ENCODE measurements at places on chromosomes 12 and 14.

DNA sequence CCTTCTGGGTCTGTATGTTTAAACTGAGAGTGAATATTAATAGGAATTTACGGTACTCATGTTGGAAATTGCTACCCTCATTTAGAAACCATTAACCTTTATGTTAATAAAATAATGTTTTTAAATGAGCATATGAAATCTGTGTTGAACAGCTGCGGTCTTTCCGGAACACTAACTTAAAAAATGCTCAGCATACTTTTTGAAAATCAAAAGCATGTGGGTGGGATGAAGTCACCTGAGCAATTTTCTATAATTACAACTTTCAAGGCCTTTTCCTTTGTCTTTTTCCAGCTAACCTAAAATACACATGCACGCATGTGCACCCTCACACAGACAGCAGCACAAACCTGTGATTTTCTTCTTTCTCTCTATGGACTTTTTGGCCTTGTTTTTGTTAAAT lies 39.8 kb downstream of the BORCS5 start:
- no peak for DNase-seq

- no peak for DNase-seq
Measured at GRCh38 chr14:92651106-92651757, 97.2 kb downstream of the LGMN start.

GRCh38 chr12:23484238-23484637 lies 465.2 kb downstream of the SOX5 start:
- no peak for DNase-seq

DNA sequence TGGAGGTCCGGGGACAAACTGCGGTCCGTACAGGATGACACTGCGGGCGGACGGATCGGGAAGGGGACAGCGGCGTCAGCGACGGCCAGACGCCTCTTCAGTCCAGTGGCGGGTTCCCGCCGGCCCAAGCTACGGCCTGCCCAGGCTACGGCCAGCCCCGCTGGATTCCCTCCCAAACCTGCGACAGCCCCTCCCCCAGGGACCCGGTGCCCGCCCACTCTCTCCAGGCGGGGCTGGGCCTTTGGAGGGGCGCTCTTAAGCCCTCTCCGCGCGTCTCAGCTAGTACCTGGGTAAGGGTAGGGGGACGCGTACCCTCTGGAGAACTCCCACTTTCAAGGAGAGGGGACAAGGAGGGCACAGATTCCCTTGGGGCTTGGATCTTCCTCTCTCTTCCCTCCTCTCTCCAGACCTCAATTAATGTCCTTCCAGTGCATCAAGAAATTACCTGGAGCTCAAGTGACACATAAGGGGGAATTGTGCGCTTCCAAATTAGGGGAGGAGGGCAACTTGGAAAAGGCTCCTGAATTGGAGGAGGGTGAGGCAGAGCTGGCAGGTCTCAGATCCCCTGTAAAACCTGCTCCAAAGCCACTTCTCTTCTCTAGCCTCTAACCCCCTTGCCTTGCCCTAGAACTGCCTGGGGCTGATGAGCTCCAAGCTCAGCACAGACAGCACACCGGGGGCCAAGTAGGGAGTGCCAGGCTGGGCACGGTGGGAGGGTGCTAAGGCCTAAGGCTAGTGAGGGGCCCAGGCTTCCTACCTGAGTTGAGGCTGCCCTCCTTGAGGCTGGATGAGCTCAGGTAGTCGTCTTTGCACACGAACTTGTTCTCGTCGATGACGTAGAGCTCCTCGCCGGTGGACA lies 3.1 kb downstream of the LHX5 start:
- DNase-seq: no peak

All from esophagus squamous epithelium (tissue), 5 donors.